Stimulated activated CD4-positive, alpha-beta T cell treated with anti-CD3 and anti-CD28 coated beads, Interleukin-4, amount 100 ng/mL, for 4 hours (primary cell): ENCODE measurements at places on chromosomes 11 and 22.
A peak's percentile ranks its signal among the peaks of the same experiment; 100 is the strongest.

DNA sequence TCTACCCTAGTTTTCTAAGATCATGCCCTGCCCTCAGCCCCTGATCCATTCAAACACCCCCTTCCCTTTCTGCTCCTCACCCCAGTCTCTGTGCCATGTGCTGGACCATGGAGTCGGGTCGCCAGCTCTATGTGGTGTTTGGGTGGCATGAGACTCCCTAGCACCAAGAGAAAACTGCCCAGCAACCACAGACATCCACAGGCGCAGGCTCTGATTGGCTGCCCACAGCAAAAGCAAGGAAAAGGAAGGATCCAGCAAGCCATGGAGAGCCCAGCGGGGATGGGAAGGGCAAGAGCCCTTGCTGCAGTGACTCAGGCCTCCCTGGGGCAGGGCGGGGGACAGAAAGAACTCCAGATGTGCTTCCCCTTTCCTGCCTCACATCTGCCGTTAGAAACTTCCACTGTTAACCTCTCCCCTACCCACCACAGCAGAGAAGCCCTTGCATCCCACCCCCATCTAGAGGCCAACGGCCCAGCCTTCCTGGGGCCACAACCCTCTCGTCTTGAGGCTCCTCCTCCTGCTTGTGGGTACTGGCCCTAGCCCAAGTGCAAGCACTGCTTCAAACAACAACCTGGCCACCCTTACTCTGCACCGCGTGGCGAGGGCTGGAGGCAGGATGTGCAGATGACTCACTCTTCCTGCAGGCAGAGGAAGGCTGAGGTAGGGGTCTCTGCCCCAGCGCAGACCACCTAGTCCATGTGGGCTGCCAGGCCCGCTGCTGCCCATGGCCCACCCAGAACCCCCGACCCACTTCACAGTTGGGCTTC lies 9.7 kb upstream of the AHNAK start:
- DNase-seq = peak; percentile 54

- no peak for DNase-seq
Measured at GRCh38 chr22:43878079-43878795, 13.6 kb downstream of the PNPLA5 start.

GRCh38 chr11:18986744-18987143 lies 47.5 kb upstream of the MRGPRX1 start:
- DNase-seq = no peak

GRCh38 chr11:75347781-75348566 lies 3.5 kb downstream of the ARRB1 start:
- no peak for DNase-seq

DNA sequence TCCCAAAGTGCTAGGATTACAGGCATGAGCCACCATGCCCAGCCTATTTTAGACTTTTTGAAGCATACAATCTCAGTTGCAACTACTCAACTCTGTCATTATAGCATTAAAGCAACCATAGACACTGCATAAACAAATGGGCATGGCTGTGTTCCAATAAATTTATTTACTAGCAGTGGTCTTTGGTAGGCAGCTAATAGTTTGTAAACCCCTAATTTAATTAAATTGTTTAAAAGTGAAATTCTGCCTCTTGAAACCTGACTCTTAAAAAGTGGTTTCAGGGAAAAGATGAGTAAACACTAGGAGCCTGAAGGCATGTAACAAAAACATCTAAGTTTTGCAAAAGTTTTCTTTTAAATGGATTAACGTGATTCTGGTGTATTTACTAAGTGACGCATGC lies 1364.5 kb downstream of the LRRC4C start:
- DNase-seq = no peak

DNA sequence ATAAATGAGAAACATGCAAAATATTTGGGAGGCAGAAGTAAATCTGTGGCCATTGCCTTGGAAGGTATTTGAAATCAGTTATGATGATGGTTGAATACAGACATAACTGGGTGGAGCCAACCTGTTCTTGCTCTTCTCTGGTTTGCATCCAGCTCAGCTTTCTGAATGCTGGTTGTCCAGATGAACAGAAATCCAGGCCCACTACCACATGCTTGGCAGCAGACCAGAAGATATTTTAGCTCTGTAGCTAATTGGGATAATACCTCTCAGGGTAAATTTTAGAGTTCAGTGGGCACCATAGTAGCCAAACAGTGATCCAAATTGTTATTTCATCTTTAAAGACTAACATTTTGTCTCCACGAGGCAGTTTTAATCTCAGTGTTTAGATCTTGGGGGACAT lies 308.3 kb downstream of the RAB38 start:
- no peak for DNase-seq

- DNase-seq = no peak
Measured at GRCh38 chr22:32531931-32532819, 57.6 kb downstream of the FBXO7 start.

DNA sequence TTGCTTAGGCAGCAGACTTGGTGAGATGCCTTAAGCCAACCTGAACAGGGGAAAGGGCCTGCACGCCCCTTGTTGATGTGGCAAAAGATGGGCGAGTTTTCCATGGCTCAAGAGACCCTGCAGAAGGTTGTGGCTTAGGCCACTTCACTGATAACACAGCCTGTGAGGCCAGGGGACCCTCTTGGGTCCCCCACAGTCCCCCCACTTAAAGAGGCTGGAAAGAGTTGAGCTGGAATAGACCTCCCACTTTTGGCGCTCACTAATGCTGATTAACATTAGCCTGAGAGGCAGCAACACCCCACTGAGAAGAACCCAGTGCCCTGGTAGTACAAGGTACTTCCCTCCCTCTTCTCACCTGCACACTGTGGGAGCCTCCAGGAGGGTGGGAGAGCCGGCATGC lies 107.5 kb downstream of the TRIM29 start:
- no peak for DNase-seq

GRCh38 chr11:68632802-68633201 lies 51.5 kb upstream of the GAL start:
- DNase-seq = peak; percentile 16

DNA sequence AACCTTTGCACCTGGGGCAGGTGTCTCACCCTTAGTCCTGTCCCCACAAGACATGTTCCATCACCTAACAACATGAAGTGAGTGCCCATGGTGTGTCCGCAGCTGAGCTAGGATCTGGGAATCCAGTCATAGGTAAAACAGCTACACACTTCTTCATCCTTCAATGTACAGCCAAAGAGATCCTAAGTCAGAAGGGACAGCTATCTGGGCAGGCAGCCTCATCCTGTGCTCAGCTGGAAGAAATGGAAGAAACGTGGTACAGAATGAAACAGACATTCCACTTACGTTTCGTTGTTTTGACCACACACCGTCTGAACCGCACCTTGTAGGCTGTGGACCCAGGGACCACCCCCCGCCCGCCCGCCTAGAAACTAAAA lies 30.8 kb downstream of the PDGFB start:
- DNase-seq = no peak

DNA sequence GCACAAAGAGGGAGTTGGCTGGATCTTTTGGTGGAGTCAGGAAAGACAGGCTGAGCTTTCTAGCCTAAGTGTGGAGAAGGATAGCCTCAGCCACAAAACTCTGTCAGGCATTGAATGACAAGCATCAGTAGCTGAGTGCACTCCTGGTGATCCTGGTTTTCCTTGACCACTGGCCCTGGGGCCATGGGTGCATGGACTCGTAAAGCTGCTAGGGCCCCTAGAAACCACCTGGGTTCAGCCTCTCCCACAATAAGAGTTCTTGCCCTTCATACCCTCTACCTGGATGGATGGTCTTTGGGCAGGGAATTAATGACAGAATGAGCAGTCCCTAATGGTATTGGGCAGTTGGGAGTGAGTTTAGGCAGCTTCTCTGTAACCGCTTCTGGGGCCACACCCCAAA lies 22.9 kb downstream of the TUB start:
- no peak for DNase-seq

DNA sequence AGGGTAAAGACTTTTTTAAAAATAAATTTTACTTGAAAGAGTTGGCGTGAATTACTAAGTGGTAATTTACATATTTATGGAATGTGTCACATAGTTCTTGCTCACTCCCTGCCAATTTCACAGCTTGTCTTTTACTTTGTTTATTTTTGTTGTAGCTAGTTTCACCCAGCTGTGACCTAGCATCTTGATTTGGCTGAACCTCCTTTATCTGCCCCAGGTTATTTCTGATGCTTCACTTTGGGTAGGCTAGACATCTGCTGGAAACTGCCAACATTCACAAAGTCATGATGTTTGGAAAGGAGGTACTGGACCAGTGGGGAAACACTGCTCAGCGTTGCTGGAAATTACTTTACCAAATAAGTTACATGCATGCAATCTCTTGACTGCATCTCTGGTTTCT lies 1676.0 kb upstream of the RAG2 start:
- no peak for DNase-seq

- DNase-seq = no peak
Measured at GRCh38 chr11:10208131-10208575, 85.9 kb downstream of the SBF2 start.

- no peak for DNase-seq
Measured at GRCh38 chr11:133041928-133042882, 490.1 kb downstream of the OPCML start.

DNA sequence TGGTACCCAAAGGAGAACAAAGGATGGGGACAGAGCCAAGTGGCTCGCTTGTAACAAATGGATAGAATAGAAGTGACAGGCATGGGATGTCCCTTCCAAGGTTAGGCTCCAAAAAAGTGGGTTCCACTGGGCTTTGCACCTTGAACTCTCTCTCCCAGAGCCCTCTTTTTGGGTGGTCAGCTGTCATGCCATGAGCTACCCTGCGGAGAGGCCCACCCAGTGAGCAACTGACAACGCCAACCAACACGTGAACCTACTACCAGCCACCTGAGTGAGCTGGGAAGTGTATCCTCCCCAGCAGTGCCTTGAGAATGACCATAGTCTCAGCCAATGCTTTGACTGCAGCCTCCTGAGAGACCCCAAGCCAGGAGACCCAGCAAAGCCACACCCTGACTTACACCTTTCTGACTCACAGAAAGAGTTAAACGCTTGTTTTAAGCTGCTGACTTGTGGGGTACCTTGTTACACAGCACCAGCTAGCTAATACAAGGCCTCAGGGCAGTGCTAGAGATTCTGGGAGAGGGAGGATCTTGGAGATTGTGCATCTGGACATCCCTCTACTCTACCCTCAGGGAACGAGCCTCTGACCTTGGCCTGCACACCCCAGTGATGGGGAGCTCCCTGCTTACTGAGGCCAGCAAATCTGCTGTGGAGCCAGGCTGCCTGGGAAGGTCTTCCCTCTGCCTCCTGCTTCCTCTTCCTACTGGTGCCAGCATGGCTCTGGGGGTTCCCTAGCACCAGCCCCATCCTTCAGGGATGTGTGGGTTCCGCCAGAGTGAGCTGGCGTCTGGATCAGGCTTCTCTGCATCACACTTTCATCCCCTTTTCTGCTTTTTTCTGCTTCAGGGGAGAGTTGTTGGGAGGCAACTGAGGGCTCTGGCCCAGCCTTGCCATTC lies 29.1 kb upstream of the RFPL3 start:
- no peak for DNase-seq

- DNase-seq = no peak
Measured at GRCh38 chr11:111541254-111542061, 938 bp downstream of the LAYN start.

DNA sequence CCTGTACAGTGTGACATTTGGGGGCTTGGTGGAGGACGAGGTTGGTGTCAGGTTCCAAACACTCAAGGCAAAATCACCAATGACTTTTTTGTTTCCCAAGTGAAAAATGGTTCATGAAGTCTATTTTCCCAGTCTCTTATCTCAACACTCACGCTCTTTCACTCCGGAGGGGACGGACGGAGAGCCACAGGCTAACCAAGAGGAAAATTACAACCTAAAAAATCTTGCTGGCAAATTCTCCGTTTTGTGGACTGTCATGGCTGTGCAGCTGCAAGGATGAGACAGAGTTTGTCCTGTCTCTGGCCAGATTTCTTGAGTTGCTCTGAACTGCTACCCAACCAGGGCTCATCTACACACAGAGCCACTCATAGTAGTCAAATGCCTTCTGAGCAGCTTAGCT lies 101.2 kb downstream of the ABTB2 start:
- DNase-seq = no peak

DNA sequence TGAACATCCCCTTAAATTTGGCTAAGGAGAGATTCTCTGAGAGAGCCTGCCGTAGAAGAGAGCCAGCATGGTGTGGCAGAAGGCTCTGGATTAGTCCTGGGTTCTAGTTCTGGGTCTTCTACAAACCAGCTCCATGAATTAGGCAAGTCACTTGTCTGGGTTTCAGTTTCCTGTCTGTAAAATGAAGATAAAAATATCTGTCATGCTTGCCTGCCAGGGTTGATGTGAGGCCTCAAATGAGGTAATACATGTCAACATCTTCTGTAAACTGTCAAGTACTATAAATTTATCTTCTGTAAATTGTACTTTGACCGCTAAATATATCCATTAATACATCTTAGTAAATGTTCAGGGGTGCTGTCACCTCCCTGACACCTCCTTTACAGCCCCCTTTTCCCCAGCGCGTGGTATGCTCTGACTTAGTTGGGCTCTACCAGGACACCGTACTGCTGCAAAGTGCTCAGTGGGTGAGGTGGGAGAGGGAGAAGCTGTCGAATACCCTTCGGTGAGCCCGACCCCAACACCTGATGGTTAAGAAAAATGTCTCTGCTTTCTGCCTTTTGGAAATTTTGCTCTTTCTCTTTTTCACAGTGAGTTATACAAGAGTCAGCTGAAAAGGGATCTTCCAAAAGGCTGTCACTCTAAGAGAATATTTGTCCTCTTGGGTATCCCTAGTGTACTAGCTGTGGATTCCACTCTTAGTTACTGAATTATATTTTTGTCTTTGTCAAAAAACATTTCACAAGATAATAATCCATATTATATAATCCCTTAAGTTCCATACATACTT lies 15.0 kb downstream of the RBX1 start:
- no peak for DNase-seq

DNA sequence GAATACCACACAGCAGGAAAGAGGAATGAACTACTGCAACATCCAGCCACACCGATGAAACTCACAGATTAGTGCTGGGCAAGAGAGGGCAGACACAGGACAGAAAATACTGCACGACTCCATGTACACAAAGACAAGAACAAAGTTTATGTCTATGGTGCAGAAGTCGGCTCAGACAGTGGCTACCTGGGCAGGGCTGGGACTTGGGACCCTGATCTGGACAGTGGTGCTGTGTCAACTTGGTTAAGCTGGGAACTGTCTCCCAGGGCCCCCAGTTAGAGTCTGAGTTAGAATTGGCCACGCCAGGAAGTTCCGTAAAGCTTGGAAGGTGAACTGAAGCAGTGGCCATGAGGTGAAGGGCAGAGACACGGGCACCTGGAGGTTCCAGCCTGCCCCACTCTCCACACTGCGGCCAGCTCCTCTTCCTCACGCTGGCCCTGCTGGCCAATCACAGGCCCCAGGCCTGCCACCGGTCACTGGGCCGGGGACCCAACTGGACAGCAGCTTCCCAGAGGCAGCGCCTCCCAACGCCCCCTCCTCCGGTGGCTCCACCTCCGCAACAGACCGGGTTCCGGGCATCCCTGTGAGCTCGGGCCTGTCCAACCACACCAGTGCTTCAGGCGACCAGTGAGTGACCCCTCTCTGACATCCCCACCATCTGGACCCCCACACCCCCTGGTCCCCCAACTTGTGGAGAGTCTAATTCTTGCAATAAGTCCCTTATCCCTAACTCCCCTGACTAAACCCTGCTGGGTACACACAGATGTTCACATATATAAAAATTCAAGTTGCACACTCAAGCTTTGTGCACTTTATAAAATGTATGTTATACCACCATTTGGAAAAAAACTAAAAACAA lies 93.7 kb downstream of the MICAL3 start:
- DNase-seq = no peak

GRCh38 chr11:5818245-5818886 lies 9.6 kb downstream of the OR52N2 start:
- no peak for DNase-seq
